ENCODE measurements at places on chromosomes 12 and 14.

- no peak for DNase-seq
Observed at GRCh38 chr14:77158882-77159255, 17.3 kb upstream of the ZDHHC22 start.

DNA sequence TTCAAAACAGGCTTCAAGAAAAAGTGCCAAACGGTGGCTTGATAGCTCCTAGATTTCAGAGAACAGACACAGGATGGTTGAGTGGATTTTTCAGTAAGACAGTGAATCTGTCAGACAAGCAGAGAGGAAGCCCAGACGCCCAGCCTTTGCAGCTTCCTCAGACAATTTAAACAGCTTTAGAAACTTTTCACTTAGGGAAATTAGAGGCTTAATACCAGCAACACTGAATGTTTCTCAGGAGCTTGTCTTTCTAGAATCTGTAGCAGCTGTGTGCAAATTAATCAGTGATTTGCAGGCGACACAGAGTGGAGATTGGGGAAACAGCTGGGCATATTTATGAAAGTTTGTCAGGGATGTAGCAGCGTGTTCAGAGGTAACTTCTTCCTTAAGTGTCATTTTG is 362.1 kb downstream of the GALC start:
- no peak for DNase-seq

- DNase-seq, result peak; percentile 42
Observed at GRCh38 chr12:38886064-38886463, 19.3 kb downstream of the CPNE8 start.

GRCh38 chr12:130978785-130979184 is 25.1 kb downstream of the ADGRD1 start:
- no peak for DNase-seq

- no peak for DNase-seq
Observed at GRCh38 chr12:12520273-12520672, 42.4 kb downstream of the DUSP16 start.

DNA sequence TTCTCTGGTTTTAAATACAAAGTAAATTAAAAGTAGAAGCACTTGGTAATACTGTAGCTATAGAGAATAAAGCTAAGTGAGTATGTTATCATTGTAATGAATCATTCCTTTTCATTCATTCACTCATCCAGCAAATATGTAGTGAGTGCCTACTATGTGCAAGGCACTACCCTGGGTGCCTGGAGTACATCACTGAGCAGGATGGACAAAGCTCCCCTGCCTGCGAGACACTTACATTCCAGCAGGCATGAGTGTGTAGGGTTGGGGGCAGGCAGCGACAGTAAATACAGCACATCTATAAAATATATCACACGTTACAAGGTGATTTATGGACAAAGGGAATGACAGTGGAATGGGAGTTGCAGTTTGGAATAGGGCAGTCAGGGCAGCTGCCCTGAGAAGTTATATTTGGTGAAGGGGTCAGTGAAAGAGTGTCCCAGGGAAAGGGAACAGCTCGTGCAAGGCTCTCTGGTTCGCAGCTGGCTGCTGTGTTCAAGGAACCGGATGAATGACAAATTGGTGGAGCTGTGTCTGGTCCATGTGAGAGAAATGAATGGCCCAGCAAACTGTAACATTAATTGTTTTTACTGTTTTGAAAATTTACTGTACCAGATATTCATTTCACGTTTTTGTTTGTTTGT is 159.6 kb downstream of the CRADD start:
- no peak for DNase-seq

DNA sequence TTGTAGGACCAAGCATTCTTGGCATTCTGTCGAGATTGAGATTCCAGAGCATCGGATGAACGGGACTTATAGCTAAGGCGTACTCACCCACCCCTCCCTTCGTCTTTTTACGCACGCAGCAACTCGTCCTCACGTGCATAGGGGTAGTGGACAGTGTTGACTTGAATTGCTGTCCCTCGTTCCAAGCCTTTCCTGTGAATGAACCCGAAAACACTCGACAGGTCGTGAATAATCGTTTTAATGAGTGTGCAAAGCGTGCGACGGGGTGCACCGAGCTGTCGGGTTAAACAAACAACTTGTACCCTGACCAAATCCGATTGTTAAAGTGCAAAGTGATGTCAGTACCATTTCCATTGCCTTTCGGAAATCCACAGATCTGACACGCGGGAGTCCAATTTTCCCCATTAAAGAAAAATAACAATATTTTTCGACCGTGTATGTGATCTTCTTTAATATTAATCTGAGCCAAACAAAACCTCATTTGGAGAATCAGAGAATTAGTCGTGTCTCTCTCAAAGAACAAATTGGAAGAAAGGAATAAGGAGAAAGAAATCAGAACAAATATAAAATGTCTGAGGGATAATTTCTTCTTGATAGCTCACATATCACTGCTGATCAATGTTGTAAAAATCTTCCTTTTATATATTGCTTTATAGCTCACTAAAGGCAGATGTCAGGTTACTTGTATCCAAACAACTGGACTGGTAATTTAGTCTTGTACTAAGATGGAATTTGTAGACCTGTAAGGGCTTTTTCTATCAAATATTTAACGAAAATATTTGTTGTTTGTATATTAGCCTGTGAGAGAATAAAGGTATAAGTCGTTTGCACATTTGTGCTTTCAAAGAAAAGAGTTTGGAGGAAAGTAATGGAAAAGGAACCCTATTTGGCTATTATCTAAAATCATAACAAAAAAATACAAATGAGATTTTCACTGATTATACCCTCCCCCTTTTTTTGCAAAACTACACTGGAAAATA is 11.8 kb downstream of the FOXG1 start:
- no peak for DNase-seq

All from GM04504 (cell line).